SK-N-SH (cell line): ENCODE measurements at places on chromosomes 16 and 17.

GRCh38 chr16:56871172-56871593, 6.2 kb downstream of the SLC12A3 start:
- H3K4me1 ChIP-seq, result peaks cover 31% of the 10 kb centered on the region; the same call in 1 of the 2 replicates
- DNase-seq, result peak; percentile 50
- no peak overlapping the region for H3K4me3 ChIP-seq
- no peaks in the 10 kb centered on the region for H3K36me3 ChIP-seq
- no peak overlapping the region for H3K27ac ChIP-seq

GRCh38 chr17:7747635-7748071, 30.1 kb downstream of the DNAH2 start:
- peaks cover 6% of the 10 kb centered on the region; the same call in 1 of the 2 replicates for H3K4me1 ChIP-seq
- H3K27me3 ChIP-seq, result no peaks in the 10 kb centered on the region

DNA sequence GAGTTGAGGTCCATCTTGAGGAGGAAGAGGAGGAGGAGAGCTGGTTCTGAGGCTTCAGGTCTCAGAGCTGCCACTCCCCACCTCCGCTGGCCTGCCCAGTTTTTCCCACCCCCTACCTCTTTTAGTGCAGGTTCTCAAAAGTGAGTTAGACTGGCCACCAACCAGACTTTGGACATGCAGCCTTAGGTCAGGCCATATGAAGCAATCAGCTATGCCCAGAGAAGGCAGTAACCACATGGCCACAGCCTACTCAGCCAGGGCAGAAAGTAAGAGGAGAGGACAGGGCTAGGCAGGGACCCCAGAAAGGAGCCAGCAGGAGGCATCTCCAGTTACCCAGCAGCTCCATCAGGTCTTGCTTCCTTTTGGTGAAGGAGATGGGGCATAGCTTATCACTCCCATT, 9.0 kb downstream of the MYO15A start:
- no peaks in the 10 kb centered on the region for H3K4me1 ChIP-seq
- no peak overlapping the region for H3K4me3 ChIP-seq
- H3K27me3 ChIP-seq, result no peaks in the 10 kb centered on the region
- DNase-seq, result no peak
- H3K27ac ChIP-seq, result no peak overlapping the region
- H3K36me3 ChIP-seq, result no peaks in the 10 kb centered on the region

- H3K36me3 ChIP-seq, result no peaks in the 10 kb centered on the region
- H3K27me3 ChIP-seq, result no peaks in the 10 kb centered on the region
- H3K4me3 ChIP-seq, result no peak overlapping the region
- no peak for DNase-seq
- H3K27ac ChIP-seq, result no peak overlapping the region
These were observed 54.9 kb upstream of the NACA2 start for GRCh38 chr17:61645920-61646319.

- H3K4me3 ChIP-seq, result peak overlapping the region; percentile 56
- H3K27ac ChIP-seq, result peak overlapping the region; percentile 91
- H3K27me3 ChIP-seq, result no peaks in the 10 kb centered on the region
- peak; percentile 44 for DNase-seq
- H3K4me1 ChIP-seq, result peaks cover 16% of the 10 kb centered on the region
- H3K36me3 ChIP-seq, result no peaks in the 10 kb centered on the region
These were observed 38.4 kb upstream of the ARL4D start for GRCh38 chr17:43360376-43360738.

- H3K27ac ChIP-seq, result no peak overlapping the region
- no peak overlapping the region for H3K4me3 ChIP-seq
- no peaks in the 10 kb centered on the region for H3K4me1 ChIP-seq
- peaks cover 87% of the 10 kb centered on the region for H3K36me3 ChIP-seq
These were observed 32.3 kb downstream of the CDR2 start for GRCh38 chr16:22342082-22342481.

GRCh38 chr16:49997721-49998251, 27.2 kb upstream of the CNEP1R1 start:
- H3K4me3 ChIP-seq, result no peak overlapping the region
- no peaks in the 10 kb centered on the region for H3K36me3 ChIP-seq
- DNase-seq, result no peak
- no peaks in the 10 kb centered on the region for H3K27me3 ChIP-seq
- no peak overlapping the region for H3K27ac ChIP-seq

- no peak overlapping the region for H3K4me3 ChIP-seq
- H3K36me3 ChIP-seq, result no peaks in the 10 kb centered on the region
- no peak overlapping the region for H3K27ac ChIP-seq
- peak; percentile 62 for DNase-seq
These were observed 23.2 kb upstream of the NTN1 start for GRCh38 chr17:8997994-8998628.

GRCh38 chr17:63433746-63434591, 12.1 kb downstream of the CYB561 start:
- H3K36me3 ChIP-seq, result peaks cover 4% of the 10 kb centered on the region
- no peak overlapping the region for H3K4me3 ChIP-seq
- peak; percentile 64 for DNase-seq
- H3K27ac ChIP-seq, result peak overlapping the region; percentile 97

GRCh38 chr17:30848021-30848420, 16.3 kb downstream of the ATAD5 start:
- H3K4me3 ChIP-seq, result no peak overlapping the region
- no peaks in the 10 kb centered on the region for H3K27me3 ChIP-seq
- peaks cover 4% of the 10 kb centered on the region for H3K36me3 ChIP-seq
- no peak for DNase-seq
- no peaks in the 10 kb centered on the region for H3K4me1 ChIP-seq

DNA sequence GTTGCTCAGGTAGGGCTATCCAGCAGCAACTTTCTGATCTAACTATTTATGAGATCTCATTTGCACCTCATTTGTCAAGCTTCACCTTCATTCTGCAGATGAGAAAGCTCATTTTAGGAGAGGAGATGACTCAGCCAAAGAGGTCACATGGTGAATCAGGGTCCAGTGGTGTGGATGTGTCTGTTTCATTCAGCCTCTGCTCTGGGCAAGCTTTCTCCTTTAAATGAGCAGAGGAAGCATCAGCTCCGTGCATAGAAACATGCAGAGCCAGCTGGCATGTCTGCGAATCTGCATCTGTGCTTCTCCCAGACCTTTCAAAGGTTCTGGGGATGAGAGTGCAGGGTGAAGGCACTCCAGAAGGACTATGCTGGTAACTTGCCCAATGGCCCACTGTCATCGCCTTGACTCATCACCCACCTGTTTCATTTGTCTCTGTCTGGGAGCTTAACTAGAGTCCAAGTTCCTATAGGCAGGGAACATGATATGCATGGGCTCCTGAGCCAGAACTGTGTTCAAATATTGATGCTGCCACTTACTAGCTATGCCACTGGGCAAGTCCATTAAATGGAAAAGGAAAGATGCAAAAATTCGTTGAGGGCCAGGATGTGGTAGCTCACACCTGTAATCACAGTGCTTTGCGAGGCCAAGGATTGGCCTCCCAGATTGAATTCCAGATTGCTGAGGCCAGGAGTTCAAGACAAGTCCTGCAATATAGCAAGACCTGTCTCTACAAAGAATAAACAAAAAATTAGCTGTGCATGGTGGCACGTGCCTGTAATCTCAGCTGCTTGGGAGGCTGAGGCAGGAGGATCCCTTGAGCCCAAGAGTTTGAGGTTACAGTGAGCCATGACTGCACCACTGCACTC, 67.1 kb upstream of the NLK start:
- no peak for DNase-seq
- H3K36me3 ChIP-seq, result no peaks in the 10 kb centered on the region
- H3K27ac ChIP-seq, result no peak overlapping the region
- H3K27me3 ChIP-seq, result no peaks in the 10 kb centered on the region
- no peaks in the 10 kb centered on the region for H3K4me1 ChIP-seq

GRCh38 chr16:12422233-12422632, 381.5 kb downstream of the CPPED1 start:
- H3K4me1 ChIP-seq, result peaks cover 7% of the 10 kb centered on the region
- no peak overlapping the region for H3K4me3 ChIP-seq

- no peak overlapping the region for H3K27ac ChIP-seq
- no peak for DNase-seq
- peaks cover 17% of the 10 kb centered on the region for H3K4me1 ChIP-seq
- no peak overlapping the region for H3K4me3 ChIP-seq
- H3K36me3 ChIP-seq, result no peaks in the 10 kb centered on the region
These were observed 23.7 kb downstream of the ITPRIPL2 start for GRCh38 chr16:19137201-19138128.

GRCh38 chr17:65487161-65487560, 74.3 kb downstream of the AXIN2 start:
- no peak for DNase-seq
- H3K4me1 ChIP-seq, result no peaks in the 10 kb centered on the region
- no peak overlapping the region for H3K4me3 ChIP-seq
- H3K36me3 ChIP-seq, result no peaks in the 10 kb centered on the region
- H3K27me3 ChIP-seq, result no peaks in the 10 kb centered on the region; the same call in 1 of the 2 replicates

- H3K36me3 ChIP-seq, result no peaks in the 10 kb centered on the region
- no peak overlapping the region for H3K4me3 ChIP-seq
- H3K4me1 ChIP-seq, result no peaks in the 10 kb centered on the region
- H3K27me3 ChIP-seq, result no peaks in the 10 kb centered on the region
- H3K27ac ChIP-seq, result no peak overlapping the region
- DNase-seq, result no peak
These were observed 72.0 kb downstream of the ABCC6 start for GRCh38 chr16:16151315-16151714.

GRCh38 chr16:66093191-66093590, 273.3 kb upstream of the CDH5 start:
- no peaks in the 10 kb centered on the region for H3K27me3 ChIP-seq
- no peaks in the 10 kb centered on the region for H3K36me3 ChIP-seq
- no peak for DNase-seq
- no peaks in the 10 kb centered on the region for H3K4me1 ChIP-seq
- H3K27ac ChIP-seq, result no peak overlapping the region

GRCh38 chr17:8746501-8747236, 2.0 kb upstream of the CCDC42 start:
- H3K27ac ChIP-seq, result no peak overlapping the region
- H3K4me1 ChIP-seq, result peaks cover 6% of the 10 kb centered on the region; the same call in 1 of the 2 replicates

- H3K27ac ChIP-seq, result no peak overlapping the region
- H3K4me1 ChIP-seq, result no peaks in the 10 kb centered on the region
- no peaks in the 10 kb centered on the region for H3K27me3 ChIP-seq
- DNase-seq, result peak; percentile 35
- no peak overlapping the region for H3K4me3 ChIP-seq
- no peaks in the 10 kb centered on the region for H3K36me3 ChIP-seq
These were observed 191.1 kb upstream of the IRX3 start for GRCh38 chr16:54477714-54478113.

DNA sequence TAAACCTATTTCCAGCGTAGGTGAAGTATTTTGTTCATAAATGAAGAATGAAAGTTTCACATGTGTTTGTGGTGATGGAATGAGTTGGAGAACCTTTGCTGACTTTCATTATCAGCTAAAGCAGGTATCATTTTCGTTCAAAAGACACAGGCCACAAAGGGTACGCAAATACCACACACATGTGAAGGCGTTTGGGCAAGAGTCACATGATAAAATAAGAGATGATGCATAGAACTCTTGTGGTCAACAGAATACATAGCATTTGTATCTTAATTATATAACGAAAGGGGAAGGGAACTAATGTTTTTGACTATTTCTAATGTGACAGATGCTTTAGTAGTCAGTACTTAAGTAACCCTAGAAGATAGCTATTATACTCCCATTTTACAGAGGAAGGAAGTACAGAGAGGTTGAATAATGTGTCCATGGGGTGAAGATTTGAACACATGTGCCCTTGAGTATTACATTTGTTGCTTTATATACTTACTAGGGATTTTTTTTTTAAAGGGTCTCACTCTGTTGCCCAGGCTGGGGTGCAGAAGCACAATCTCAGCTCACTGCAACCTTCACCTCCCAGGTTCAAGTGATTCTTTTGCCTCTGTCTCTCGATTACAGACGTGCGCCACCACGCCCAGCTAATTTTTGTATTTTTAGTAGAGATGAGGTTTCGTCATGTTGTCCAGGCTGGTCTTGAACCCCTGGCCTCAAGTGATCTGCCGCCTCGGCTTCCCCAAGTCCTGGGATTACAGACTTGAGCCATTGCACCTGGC, 4.8 kb downstream of the RPA1 start:
- no peak overlapping the region for H3K4me3 ChIP-seq
- no peaks in the 10 kb centered on the region for H3K27me3 ChIP-seq
- no peaks in the 10 kb centered on the region for H3K4me1 ChIP-seq

DNA sequence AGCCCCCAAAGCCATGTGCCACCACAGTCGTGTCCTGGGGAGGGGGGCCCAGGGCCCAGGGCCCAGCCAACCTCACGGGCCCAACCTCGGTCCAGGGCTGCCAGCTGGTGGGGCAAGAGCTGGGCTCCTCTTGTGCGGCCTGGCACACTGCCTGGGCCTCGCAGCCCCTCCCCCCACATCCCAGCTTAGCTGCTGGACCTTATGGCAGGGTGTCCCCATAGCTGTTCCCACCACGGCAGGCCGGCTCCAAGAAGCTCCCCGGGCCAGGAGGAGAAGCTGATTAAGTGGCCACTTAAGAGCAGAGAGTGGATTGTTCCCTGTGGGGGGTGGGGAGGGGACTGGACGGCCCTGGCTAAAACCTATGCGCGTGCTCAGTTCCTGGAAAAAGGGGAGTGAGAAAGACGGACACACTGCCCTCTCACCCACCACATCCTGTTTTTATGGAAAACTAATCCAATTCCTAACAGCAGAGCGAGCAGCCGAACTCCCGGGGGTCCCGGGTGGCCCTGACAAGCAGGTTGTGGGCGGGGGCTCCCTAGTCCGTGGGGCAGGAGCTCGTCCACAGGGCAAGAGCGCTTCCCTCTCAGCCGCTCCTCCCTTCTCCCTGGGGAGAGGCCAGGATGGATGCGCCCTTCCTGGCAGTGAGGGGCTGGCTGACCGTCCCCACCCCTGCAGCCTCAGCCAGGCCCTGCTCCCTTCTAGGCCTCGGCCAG, 16.8 kb downstream of the PIEZO1 start:
- peak; percentile 70 for DNase-seq
- no peak overlapping the region for H3K27ac ChIP-seq
- H3K27me3 ChIP-seq, result no peaks in the 10 kb centered on the region
- peaks cover 35% of the 10 kb centered on the region; the same call in 1 of the 2 replicates for H3K4me1 ChIP-seq
- peaks cover 3% of the 10 kb centered on the region; the same call in 1 of the 2 replicates for H3K36me3 ChIP-seq
- H3K4me3 ChIP-seq, result no peak overlapping the region; the same call in 1 of the 2 replicates

- no peaks in the 10 kb centered on the region for H3K27me3 ChIP-seq
- H3K27ac ChIP-seq, result peak overlapping the region; percentile 21; the same call in 1 of the 2 replicates
- no peaks in the 10 kb centered on the region for H3K4me1 ChIP-seq
These were observed 37.4 kb upstream of the IL21R start for GRCh38 chr16:27364493-27365141.

DNA sequence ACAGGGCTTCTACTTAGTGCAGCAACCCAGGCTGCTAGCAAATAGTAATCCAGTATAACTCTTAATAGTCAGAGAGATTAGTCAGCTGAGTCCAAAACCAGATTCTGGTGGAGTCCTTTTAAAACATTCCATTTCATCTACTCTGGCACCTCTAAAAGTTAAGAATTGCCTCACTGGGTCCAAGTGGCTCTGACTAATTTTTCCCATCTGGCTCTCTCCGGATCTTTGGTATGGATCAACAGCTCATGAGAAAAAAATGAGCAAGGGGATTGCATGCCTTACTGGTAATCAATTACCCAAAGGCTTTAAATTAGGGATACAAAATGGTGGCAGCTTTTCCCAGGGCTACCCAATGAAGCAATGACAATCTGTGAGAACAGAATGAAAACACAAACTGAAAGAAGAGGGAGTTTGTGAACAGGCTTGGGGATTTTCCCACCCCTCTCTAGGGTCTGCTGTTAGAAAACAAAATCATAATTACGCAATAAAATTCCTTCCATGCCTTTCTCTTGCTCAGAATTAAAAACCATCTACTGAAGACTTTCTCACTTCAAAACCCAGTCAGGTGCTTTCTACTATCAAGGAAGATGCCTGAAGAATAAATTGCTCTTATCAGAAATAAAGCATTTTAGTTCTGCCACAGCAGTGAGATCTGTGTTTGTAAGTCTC, 84.6 kb upstream of the PMFBP1 start:
- no peak overlapping the region for H3K27ac ChIP-seq
- no peaks in the 10 kb centered on the region for H3K4me1 ChIP-seq
- H3K27me3 ChIP-seq, result no peaks in the 10 kb centered on the region
- H3K4me3 ChIP-seq, result no peak overlapping the region
